ENCODE measurements at places on chromosomes 3 and 15.

DNA sequence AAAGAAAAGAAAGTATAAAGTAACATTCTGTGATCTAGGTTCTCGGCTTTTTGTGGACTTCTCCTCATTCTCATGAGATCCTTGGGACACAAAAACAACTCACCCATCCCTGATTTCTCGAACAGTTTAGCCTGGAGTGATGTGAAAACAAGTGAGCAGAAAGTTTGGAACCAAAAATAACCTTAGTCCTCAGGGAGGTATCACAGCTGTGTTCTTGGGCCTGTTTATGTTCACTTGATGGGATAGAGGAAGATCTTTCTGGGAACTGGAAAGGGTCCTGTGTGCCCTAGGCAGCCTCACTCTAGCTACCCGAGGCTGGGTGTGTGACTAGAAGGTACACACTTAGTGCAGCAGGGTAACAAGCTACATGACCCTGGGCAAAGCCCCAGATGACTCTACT is 308.8 kb upstream of the PDZRN3 start:
- no peak for DNase-seq

DNA sequence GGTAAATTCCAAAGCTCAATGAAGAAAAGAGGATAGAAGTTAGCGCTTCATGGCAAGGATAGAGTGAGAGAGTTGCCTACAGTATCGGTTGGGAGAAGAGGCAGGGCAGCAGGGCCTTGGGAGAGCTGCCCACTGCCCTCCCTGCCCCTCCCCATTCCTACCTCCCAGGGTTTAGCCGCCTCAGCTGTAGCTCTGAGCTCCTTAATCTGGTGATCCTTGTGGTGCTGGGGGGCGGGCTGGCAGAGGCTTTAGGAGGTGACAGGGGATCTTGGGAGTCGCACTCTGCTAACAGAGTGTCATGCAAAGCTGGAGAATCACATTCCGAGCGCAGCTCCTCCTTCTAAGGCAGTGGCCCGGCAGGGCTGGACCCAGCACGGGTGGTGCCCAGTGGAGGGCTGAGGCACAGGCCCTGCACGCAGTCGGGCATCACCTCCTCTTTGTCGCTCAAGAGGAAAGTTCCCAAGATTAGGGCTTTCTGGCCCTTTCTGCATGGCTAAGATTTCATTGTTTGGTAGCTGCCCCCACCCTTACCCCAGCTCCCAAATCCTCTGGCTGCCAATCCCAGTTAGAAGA is 57.1 kb upstream of the POLG start:
- DNase-seq, result no peak

DNA sequence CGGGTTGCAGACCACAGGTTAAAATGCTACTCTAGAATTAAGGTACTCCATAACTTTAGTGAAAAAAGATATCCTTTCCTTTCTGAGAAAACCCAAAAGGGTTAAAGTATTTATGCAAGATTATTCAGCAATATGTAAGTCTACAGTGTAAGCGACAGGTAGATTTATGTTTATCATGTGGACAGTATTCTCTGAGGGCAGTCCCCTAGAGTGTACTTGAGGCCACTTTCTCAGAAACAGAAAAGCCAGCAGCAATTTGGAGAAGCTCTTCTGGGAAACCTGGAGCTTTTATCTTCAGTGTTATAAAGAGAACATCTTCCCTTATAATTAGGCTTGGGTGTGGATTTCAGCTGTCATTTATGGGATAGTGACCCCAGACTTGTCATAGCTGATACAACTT is 8.9 kb downstream of the ST3GAL6 start:
- no peak for DNase-seq

DNA sequence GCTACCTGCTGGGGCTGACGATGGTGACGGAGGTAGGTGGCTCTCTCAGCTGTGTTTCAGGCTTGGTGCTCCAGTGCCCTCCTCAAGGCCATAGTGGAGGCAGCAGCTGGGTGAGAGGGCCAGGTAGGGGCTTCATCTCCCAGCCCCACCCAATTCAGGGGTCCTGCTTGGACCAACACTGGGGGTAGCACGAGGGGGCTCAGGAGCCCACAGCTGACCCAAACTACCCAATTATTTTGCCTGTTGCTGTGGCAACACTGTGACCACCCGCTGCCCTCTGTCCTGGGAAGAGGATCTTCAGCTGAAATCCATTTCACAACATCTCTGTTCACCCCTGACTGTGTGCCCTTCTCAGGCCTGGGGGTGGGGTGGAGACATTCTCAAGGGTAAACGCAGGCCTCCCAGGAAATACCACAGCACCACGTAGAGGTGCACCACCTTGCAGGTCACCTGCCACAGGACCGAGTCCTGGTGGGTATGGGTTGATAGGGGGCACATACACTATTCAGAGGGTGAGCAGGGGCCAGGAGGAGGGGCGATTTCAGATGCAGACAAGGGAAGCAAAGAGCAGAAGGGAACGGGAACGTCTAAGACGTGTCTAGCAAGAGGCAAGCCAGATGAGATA is 62.7 kb downstream of the GRIP2 start:
- DNase-seq, result peak; percentile 5

DNA sequence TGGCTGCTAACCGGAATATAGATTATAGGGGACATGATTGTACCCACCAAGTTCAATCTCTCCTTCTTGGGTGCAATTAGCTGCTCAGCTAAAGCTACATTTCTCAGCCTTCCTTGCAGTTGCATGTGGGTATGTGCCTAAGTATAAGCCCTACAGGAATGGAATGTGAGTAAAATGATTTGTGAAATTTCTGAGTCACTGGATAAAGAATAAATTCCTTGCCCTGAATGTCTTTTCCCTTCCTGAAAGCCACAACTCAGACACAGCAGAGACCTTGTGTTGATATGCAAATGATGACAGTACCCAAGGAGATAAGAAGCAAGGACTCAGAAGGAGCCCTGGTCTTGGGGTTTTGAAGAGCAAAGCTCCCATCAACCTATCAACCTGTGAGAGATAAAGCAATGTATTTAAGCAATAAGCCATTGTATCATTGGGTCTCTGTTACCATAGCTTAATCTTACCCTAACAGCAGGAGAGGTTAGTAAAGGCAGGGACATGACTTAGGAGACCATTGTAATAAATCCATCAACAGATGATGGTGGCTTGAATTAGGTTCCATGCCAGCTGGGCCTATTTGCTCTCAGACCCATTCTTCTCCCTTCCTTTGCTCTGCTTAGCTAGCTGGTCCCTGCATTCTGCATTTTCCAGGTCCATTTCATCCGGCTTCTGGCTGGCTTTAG is 25.6 kb upstream of the ZNF280D start:
- DNase-seq, result peak; percentile 53

- no peak for DNase-seq
Observed at GRCh38 chr15:57345584-57345983, 30.7 kb upstream of the CGNL1 start.

- DNase-seq, result no peak
Observed at GRCh38 chr3:110413266-110413665, 658.4 kb upstream of the NECTIN3 start.

DNA sequence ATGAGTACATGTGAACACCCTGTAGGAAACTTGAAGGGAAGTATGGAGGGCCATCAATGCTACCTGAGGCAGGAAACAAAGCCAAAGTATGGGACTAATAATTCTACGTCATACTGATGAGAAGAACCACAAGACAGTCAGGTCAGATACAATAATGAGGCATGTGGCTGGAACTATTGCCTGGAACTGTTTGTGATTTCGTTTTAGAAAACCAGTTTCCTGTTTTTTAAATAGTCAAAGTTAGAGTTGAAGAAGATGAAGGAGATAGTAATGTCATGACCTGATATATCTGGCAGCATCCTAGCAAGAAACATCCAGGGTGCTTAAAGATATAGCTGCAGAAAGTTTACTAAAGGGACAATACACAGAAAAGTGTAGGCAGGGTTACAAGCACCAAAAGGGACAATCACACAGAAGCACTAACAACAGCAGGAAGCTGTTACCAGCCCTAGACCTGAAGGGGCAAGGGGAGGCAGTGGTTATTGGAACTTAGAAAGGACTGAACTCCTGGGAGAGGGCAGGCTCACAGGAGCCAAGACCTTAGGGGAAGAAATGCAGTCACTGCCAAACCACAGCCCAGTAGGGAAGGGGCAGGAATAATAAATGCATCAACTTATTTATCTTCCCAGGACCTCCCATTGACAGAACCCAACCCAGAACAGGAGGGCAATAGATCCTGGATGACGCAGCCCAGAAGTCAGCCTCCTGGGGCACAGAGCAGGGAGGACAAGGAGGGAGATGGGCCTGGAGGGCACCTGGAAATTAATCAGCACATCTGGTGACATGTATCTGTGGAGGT is 302.1 kb upstream of the STT3B start:
- no peak for DNase-seq

GRCh38 chr3:33006081-33006480 is 54.6 kb downstream of the CCR4 start:
- DNase-seq, result no peak

DNA sequence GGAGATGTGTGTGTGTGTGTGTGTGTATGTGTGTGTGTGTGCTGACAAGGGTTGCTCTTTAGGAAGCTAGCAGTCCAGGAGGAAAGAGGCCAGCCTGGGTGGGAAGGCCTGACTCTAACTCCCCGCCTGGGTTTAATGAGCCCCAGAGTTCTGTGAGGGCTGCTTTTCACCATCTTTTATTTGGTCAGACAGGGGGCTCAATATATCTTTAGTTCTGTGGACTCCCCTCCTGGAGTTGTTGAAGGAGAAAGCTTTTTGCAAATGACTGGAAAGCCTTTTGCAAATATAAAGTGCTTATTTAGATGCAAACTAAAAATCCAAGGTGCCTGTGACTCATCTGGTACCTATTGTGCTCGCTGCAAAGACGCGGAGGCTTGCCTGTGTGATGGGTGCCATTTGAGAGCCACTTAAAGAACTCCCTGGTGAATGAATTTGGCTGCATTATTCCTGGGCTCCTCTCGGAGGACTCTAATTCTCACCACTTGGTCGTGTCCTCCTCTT is 24.5 kb downstream of the DRD3 start:
- DNase-seq, result no peak

DNA sequence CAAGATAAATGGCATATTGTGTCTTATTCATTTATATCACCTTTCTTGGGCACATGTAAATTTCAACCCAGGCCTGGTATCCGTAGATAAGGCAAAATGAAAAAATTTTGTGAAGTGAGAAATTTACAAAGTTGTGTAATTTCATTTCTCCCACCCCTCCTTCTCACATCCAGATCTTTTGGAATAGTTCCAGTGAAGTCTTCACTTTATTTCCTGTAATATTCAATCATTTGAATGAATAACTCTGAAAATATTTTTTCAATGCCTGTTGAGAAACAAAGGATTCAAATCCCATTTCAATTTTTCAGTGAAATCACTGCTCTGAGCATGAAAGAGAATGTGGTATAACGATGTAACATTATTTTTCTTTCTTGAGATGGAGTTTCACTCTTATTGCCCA is 53.4 kb downstream of the BTLA start:
- no peak for DNase-seq

- no peak for DNase-seq
Observed at GRCh38 chr3:27724459-27725197, 2.5 kb upstream of the EOMES start.

GRCh38 chr15:98773616-98774015 is 125.3 kb downstream of the IGF1R start:
- DNase-seq, result no peak

- DNase-seq, result no peak
Observed at GRCh38 chr15:27826902-27827714, 272.0 kb downstream of the OCA2 start.

DNA sequence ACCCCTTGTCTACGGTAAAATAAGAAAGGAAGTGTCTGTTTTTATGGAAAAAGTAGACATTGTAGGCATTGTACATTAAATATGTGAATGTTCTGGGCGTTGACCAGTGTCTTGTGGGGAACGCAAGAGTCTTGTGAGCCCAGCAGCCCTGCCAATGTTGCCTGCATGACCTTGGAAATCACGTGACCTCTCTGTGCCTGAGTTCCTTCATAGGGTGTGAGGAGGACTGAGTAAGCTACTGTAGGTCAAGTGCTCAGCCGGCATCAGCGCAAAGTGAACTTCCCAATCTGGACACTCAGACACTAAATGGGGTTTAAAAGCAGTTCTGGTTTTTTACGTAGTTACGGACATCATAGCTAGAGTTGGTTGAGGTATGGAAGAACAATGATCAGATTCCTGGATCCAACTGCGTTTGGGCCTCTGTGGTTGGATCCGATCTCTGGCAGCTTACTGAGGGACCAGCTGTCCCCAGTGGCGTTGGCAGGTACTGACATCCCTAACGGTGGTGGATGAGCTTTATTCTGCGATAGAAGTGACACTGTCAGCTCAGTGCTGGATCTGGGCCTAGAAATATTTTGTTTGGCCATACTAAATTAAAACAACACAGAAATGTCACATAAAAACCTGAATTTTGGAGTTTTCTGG is 63.8 kb downstream of the SPSB4 start:
- DNase-seq, result no peak

- DNase-seq, result no peak
Observed at GRCh38 chr3:119293105-119293870, 895 bp upstream of the ARHGAP31 start.

DNA sequence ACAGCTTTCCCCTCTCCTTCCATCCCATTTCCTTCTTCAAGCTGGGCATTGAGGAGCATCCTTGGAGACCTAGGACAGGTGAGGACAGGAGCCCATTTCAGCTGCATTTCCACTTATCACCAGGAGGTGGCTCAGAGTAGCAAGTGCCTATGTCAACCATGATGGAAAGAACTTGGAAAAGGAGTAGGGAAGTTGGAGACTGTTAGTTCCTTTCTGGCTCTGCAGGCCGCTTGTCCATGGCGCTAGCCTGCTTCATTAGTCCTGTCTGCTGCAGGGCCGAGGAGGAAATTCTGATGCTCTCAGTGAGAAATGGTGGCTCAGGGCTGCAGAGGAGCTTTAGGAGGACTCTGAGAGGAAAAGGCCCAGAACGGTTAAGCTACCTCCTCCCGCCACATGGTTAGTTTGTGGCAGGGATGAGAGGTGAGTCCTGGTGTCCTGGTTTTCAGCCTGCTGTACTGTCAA is 7.0 kb upstream of the CD276 start:
- DNase-seq, result peak; percentile 60

GRCh38 chr15:25713736-25714537 is 149.2 kb downstream of the ATP10A start:
- no peak for DNase-seq

DNA sequence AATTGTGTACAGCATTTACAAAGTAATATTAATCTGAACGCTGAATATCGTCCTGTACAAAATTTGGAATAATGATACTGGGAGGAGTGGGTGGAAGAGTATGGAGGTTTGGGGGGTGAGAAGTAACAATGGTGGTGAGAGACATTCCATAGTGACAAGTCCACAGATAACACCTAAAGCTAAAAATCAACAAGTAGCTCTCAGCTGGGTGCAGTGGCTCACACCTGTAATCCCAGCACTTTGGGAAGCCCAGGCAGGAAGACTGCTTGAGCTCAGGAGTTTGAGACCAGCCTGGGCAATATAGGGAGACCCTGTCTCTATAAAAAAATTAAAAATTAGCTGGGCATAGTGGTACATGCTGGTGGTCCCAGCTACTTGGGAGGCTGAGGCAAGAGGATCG is 5.1 kb downstream of the MRPS25 start:
- DNase-seq, result no peak

All from trophoblast cell (in vitro differentiated cells and primary cell).